ENCODE measurements at places on chromosomes 3 and 15.
A peak's percentile ranks its signal among the peaks of the same experiment; 100 is the strongest.

DNA sequence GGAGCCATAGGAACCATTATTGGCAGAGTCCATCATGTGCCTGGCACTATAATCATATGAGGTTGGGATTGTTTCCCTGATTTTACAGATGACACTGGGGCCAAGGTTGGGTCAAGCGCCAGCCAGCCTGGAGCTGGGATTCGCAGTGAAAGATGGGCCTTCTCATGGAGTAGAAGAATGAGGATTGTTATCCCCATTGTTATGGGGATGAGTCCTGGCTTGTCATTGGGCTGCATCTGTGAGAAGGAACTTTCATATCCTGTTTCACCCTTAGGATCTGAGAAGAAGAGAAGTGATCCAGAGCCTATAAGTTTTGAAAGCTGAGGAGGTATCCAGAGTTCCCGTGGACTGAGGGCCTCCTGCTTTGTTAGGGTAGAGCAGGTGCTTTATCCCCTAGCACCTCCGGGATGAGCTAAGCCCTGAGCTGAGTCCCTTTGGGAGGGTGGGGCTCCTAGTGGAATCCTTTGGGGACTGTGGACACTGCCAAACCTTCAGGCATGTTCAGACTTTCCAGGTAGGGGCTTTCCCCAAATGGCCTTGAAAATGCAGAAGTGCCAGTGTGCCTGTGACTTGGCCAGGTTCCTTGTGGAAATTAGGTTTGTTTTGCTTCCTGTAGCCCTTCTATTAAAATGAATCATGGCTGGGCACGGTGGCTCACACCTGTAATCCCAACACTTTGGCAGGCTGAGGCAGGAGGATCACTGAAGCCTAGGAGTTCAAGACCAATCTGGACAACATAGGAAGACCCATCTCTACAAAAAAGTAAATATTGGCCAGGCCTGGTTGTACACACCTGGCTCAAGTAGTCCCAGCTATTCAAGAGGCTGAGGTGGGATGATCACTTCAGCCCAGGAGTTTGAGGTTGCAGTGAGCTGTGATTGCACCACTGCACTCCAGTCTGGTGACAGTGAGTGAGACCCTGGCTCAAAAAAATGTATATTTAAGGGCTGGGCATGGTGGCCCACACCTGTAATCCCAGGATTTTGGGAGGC, 30.2 kb upstream of the BSN start:
- no peak for DNase-seq

DNA sequence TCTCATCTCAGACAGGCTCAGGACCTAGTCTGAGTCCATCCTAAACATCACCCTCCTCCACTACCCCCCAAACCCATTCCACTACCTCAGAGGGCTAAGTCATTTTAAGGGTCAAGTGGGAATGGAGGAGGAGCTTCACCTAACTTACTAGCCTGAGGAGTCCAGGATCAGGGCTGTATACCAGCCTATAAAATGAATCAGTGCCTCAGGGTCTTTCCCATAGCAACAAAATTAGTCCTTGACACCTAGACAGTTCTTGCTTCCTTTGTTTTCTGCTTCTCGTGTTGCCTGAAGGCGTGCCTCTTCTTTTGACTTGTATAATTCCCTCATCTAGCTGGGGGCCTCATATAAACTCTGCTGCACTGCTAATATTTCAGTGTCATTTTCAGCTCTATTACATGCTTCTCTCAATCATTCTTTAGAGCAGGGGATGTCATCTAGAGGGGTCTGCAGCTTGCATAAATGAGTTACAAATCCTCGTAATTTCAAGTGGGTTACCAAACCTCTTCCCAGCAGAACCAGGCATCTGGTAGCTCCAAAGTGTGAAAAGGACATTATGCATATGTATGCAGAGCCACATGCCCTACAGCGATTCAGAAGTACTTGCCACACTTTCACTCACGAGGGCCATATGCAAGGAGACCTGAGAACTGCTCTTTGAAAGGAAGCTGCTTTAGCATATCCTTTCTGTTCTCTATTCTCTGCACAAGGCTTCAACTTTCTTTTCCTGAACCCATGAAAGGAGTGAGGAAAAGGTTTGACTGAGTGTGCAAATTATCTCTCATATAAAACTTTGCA, 311.7 kb upstream of the SEMA6D start:
- DNase-seq, result no peak

DNA sequence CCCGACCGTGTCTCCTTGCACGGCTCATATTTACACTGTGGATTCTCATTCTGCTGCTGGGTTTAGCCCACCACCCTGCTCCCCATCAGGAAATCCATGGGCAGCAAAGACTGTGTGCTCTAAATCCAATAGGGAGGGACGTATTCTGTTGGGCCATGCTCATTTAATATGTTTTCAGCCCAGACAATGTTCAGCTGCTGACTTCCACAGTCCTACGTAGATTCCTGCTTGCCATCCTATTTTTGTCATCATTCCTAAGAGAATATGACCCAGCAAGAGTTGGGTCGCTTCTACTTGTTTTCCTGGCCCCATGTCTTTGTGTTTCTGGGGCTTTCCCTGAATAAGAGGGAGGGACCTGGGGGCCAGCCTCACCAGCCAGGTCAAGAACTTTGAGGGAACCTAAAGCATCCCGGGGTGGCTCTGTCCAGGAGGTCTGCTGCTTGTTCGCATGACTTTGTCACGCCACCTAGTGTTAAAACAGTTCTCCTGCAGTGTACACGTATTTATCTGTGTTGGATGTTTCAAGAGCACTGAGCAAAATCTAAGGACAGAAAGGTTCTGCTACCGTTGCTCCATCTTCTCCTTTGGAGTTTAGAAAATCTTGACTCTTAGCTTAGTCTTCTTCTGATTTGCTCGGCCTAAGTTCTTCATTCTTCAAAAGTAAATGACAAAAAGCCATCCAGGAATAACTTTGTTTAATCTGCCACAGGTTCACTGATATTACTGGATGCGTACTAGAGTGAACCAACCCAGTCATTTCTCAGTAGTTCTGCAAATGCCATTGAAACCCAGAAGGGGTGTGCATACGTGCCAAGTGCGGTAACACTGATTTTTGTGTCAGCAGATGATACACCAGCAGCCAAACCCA, 79.8 kb upstream of the NR2E3 start:
- DNase-seq, result peak; percentile 36

- no peak for DNase-seq
These were observed 1.2 kb downstream of the GOLIM4 start for GRCh38 chr3:168094580-168094876.

GRCh38 chr3:20325563-20325962, 139.6 kb upstream of the SGO1 start:
- no peak for DNase-seq

GRCh38 chr3:150736316-150736719, 26.7 kb downstream of the SIAH2 start:
- DNase-seq, result no peak

GRCh38 chr3:170760174-170760526, 109.8 kb downstream of the RPL22L1 start:
- no peak for DNase-seq

GRCh38 chr3:171956181-171956683, 83.1 kb upstream of the FNDC3B start:
- no peak for DNase-seq

DNA sequence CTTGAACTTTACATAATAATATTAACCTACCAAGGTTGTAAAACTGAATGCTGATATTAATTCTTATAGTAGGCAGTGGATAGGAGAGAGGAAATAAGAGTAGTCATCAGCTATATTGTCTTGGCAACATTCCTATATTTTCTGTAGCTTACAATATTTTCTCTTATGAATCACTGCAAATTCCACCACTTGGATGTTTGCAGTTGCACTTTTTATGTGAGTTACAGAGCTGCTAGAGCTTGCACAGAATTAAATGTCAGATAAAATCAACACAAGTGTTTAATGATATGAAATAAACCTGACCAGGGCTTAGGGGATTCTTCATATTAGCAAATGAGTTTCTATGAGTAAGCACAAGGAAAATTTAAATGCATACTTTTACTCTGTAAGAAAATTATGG, 1710.1 kb downstream of the SI start:
- DNase-seq, result no peak

GRCh38 chr3:153855772-153856171, 265.4 kb upstream of the ARHGEF26 start:
- no peak for DNase-seq

- DNase-seq, result no peak
These were observed 37.8 kb downstream of the CEMIP start for GRCh38 chr15:80816936-80817335.

- no peak for DNase-seq
These were observed 3.1 kb upstream of the HCN4 start for GRCh38 chr15:73371812-73372211.

DNA sequence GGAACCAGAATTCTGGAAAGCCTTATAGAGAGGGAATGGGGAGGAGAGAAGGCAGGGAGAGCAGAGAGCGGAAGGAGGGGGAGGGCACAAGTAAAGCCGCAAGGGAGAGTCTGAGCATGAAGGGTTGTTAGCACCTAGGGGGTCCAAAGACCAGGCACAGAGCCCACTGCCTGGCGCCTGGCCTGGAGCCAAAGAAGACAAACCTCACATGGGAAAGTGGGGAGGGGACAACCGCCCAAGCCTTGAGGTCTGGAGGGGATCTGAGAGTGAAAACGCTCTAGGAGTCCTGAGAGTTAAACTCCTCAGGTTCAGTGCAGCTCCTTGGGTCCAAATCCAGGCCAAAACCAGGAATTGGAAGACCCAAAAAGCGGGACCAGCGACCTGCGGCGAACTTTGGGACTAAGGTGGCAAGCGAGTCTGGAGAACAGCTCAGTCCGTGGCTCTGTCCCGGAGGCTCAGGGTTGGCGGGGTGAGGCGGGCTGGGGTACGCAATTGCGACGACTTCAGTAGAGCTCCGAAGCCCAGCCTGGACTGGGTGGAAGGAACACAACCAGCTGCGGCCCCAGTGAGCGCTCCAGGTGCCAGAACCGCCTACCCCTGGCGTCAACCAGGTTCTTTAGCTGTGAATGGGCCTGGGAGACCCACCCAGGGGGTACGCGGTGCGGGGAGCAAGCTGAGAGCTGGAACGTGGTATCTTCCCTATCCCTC, 807 bp upstream of the INAFM2 start:
- no peak for DNase-seq

- no peak for DNase-seq
These were observed 302.7 kb downstream of the CTNNB1 start for GRCh38 chr3:41502023-41502422.

All from astrocyte of the cerebellum (primary cell).